ENCODE measurements at places on chromosomes 5 and 9.

GRCh38 chr5:172766287-172767108, 4.5 kb downstream of the DUSP1 start:
- DNase-seq = no peak

GRCh38 chr9:13661014-13661413, 381.5 kb upstream of the MPDZ start:
- no peak for DNase-seq

DNA sequence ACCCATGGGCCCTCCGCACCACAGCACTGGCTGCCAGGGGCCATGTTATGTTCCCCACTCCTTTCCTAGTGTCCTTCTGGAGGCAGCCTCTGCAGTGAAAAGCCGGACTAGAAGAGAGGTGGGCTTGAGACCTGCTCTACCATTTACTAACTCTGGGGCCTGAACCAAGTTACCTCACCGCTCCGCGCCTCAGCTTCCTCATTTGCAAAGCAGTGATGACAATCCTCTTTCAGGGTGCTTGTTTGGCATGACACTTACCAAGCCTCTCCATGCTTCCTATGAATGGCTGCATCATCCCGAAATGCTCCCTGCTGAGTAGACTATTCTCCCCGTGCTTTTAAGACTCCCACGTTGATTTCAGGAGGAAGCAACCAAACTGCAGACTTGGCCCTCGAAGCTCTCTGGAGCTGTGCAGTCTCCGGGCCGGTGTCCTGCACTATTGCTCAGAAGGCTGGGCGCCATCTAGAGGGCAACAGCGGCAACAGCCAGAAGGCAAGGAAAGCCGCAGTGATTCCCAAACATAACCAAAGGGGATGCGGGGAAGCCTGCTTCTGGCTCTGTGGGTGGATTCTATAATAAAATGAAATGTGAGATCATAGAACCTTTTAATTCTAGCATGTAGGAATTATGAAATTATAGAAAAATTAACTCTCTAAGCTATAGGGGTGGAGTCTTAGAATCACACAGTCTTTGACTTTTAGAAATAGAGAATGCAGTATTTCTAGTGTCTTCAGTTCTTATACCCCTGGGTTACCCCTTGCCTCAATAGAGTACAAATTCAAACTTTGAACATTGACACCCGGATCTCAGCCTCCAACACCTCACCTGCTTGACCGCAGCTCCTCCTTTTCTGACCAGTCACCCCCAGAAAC, 599.8 kb upstream of the BRINP1 start:
- DNase-seq = peak; percentile 33

- DNase-seq = no peak
These were observed 2.3 kb downstream of the VAV2 start for GRCh38 chr9:133989625-133990365.

GRCh38 chr5:66180282-66181155, 36.4 kb downstream of the SREK1 start:
- DNase-seq = no peak

DNA sequence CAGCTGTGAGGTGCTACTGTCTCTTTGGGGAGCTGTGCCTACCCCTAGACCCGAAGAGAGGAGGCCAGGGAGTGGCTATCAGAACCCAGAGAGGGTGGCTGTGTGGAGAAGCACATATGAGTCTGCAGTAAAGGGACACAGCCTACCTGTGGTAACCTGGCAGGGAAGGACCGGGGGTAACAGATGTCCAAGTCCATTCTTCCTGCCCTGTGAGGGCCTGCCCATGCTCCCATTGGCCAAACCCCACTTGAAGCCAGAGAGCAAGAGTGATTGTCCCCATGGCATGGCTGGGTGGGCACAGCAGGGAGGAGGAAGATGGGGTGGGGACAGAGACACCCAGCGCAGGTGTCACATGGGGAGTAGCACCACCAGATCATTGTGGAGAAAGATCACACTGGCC, 39.3 kb downstream of the BOD1 start:
- no peak for DNase-seq

DNA sequence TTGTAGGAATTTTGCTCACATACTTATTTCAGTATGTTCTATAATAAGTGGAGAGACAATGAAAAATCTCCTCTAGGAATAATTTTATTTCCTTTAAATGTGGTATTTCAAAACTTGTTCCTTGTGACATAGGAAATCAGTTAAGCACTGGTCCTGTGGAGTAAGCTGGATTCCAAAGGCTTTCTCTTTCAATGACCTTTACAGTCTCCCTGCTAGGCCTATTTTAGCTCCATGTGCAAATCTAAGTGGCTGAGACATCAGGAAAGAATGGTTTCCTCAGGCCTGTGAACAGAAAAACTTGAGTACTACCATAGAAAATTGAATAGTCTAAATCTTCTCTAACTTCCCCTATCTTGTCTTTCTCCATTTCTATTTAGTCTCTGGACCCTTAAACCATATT, 514.2 kb upstream of the TLE4 start:
- no peak for DNase-seq

DNA sequence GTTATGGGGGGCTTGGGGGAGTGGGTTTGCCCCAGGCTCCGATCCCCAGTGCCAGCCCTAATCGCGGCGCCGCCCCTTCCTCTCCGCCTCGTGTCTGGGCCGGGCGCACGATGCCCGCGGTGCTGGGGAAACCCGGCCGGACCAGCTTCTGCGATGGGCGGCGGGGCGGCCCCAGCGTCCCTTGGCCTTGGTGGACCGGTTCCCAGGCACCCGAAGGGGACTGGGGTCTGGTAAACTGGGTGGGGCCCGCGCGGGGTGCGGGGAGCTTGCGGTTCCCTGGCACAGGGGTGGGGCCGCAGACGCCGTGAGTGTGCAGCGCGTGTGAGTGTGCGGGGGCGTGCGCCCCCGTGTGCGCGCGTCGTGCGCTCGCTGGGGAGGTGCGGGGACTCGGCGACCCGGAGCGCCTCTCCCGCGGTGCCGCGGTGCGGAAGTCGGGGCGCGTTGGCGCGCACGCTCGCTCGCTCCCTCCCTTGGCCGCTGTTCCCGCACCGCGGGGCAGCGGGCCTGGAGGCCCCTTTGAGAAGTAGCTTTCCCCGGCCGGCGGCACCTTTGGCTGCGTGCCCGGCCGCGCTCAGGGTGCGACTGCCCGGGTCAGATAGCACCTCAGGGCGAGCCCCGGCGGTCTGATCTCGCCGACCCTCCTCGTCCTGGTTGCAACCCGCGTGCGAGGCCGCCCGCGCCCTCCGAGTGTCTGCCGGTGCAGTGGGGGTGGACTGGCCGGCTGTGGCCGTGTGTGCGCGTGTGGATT, 568 bp downstream of the MACIR start:
- DNase-seq = peak; percentile 73

GRCh38 chr9:117696154-117696553, 8.0 kb upstream of the TLR4 start:
- no peak for DNase-seq

- DNase-seq = no peak
These were observed 198.7 kb downstream of the SEMA6A start for GRCh38 chr5:116375926-116376325.

DNA sequence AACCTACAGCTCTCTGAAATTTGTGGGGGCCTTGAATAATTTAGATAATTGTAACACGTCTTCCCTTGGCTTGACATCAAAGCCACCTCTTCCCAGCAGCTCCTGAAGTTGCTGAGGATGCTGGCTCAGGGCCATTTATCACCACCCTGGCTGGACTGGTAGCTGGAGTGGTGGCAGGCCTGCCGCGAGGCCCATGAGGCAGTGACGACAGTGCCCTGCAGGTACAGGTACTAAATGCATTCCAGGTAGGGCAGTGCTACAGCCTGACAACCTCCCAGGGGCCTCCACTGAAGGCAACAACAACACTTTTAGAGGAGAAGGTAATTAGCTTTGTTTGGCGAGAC, 270.2 kb upstream of the KLF4 start:
- DNase-seq = no peak

GRCh38 chr5:8493176-8493575, 624.2 kb downstream of the MTRR start:
- DNase-seq = no peak

GRCh38 chr5:57244331-57244730, 70.5 kb downstream of the GPBP1 start:
- DNase-seq = no peak

GRCh38 chr5:173675287-173675996, 59.0 kb upstream of the BOD1 start:
- DNase-seq = no peak

- no peak for DNase-seq
These were observed 68.6 kb upstream of the DPYSL3 start for GRCh38 chr5:147578228-147579024.

- DNase-seq = no peak
These were observed 58.0 kb upstream of the ROR2 start for GRCh38 chr9:92008041-92008440.

DNA sequence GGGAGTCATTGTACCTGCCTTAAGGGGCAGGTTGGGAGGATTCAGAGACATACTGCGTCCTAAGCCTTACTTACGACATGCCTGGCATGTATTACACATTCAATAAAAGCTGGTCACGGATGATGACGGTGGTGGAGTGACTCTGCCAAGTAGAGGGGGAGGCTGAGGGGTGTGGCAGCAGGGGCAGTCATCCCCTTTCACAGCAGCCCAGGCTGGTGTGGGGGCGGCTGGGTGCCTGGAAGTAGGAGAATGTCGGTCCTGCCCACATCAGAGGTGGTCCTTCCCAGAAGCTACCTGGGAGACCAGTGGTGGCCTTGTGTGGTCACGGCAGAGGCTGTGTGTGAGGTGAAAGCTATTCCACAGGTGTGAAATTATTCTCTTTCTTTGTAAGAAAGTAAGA, 8.9 kb downstream of the ZBTB34 start:
- no peak for DNase-seq

- DNase-seq = no peak
These were observed 649.6 kb upstream of the RORB start for GRCh38 chr9:73847536-73847935.

- DNase-seq = no peak
These were observed 1711.5 kb upstream of the NUDT12 start for GRCh38 chr5:105274079-105274478.

DNA sequence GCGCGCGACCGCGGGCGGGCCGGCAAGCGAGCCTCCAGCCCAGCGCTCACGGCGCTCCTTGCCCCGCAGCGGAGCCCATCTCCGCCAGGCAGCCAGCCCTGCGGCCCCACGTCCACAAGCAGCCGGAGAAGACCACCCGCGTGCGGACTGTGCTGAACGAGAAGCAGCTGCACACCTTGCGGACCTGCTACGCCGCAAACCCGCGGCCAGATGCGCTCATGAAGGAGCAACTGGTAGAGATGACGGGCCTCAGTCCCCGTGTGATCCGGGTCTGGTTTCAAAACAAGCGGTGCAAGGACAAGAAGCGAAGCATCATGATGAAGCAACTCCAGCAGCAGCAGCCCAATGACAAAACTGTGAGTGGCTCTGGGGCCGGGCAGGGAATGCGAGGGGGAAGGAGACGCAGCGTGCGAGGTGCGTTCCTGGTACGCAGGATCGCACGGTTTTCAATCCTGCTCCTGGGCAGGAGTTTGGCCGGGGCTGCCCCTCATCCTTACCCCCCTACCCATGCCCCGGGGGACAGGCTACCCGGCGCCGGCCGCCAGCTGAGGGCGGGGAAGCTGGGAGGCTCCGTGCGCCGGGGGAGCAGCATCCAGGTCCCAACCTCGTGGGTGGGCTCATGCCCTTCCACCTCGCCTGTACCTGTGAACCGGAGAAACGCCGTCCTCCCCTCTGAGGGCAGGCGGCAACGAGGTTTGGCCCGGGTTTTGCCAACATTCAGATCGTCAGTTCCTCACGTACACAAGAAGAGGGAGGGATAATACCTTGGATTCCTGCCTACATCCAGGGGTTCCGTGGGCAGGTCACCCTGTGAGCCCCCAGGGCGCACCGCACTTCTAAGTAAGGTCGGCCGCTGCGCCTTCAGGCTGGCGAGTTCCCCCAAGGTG, 6.6 kb downstream of the ISL1 start:
- no peak for DNase-seq

DNA sequence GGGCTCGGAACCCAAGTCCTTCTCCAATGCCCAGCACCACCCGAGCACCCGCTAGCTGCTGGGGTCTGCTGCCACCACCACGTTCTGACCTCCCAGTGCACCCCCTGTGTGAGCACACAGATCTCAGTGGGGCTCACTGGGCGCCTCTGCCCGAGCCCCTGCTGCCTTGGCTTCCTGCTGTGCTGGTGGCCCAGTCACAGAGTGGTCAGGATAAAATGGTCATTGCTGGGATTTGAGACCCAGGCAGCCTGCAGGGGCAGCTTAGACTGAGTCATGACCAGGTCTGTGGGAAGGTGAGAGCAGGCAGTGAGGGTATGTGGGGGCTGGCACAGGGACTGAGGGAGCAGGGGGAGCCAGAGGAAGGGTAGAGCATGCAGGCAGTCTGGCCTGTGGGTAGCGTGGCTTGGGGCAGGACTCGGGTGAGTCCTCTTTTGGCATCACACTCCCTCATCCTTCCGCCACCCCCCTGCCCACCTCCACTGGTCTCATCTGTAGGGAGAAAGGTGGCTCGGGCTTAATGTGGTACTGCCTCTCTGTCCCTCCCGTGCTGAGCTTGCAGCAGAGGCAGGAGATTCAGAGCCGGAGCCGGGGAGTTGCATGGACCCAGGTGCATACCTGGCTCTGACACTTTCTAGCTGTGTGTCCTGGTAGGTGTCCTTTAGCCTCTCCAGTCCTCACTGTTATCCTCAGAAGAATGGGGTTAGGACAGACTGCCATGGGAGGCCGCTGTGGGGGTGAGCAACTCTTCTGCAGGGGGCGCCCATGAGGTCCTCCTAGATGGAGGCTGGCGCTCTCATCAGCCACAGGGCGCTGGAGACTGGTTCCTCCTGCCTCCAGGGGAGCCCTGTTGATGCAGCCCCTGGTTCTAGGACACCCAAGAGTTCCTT, 32.1 kb downstream of the USP20 start:
- peak; percentile 33 for DNase-seq

- DNase-seq = no peak
These were observed 79.9 kb upstream of the FBXW11 start for GRCh38 chr5:172086194-172086975.

GRCh38 chr5:151140686-151141459, 16.7 kb downstream of the ANXA6 start:
- no peak for DNase-seq

GRCh38 chr9:13786131-13786530, 506.6 kb upstream of the MPDZ start:
- no peak for DNase-seq

- DNase-seq = no peak
These were observed 243.6 kb upstream of the HAPLN1 start for GRCh38 chr5:83964271-83964670.

DNA sequence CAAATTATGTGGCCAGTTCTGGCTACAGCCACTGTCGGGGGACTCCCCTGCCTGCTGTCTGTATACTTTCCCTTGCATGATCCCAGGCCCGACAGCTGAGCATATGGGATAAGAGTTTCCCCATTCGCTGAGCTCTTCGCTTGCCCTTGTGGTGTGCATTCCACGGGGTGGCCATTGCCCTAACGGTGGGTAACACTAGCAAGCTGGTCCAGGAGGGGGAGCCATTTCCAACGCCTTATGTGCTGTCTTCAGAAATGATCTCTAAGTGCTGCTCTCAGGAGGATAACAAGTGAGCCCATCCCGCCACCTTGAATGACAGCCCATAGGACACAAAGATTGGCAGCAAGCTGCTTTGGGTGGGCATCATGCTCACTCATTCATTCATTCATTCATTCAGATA, 190.9 kb downstream of the FSTL4 start:
- DNase-seq = no peak
